Fibroblast of villous mesenchyme (primary cell): ENCODE measurements at places on chromosomes 1 and 21. TPM values are rescaled to one million over a fixed set of nuclear protein-coding genes. Genes with fewer than 3 reads are reported as not detected.

DNA sequence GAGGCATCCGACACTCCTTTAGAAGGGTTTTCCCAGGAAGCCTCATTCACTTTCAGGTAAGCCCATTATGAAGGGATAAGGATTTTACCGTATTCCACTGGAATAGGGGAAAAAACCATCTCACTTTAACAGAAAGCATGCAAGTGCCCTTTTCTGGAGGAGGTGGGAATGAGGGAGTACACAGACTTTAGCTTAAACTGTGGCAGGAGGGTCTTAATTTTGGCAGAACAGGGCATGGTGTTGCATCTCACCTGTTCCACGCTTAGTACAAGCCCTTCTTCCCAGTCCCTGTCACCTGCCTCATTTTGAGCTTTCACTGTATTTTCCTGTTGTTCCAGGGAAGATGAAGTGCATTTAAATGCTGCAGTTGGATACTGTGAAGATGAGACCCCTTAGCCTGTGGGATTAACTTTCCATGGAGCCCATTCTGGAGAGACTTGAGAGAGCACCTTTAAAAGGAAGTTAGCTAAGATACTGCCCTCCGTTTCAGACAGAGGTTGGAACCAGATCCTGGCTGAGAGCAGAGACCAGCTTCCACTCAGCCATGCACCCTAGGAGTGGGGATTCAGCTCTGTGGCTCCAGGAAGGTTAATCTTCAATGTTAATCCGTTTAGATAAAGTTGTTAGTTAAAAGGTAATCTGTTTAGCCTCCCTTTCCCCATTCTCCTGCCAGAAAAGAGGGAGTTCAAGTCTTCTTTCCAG, 42.6 kb downstream of the PBX1 start:
- DNase-seq, result peak; percentile 38

DNA sequence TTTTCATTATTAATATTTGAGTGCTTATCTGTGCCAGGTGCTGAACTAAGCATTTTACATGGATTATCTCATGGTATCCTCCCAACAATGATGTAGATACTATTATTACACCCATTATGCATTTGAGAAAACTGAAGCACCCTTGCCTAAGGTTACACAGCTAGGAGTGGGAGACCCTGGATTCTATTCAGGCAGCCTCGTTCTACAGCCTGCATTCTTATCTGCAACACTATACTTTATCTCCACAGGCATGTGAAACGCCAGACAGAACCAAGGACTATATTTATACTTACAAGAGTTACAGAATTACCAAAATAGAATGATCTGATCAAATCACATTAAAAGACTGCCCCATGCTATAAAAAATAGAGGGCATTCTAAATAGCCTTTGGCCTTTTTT, 22.4 kb downstream of the LPAR3 start:
- DNase-seq, result peak; percentile 34

DNA sequence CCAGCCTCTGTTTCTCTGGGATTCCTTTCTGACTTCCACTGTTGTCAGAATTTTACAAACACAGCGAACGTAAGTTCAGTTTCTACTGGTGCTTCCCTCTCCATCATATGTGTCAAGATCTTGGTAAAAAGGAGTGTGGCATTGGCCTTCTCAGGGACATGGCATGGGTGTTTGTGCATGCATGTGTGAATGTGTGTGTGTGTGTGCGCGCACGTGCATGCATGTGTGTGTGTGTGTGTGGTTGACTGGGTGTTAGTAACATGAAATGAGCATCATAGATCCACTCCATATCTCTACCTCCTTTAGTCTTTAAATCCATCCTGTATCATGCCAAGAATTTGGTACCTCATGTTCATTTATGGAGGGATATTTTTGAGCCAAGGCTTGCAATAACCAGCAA, 411.3 kb downstream of the NPHP4 start:
- no peak for DNase-seq

Gene SGIP1
- 98.9 and 180 TPM in 2 replicates for total RNA-seq

Gene SEC16B
- 1.3 and 1.6 TPM in 2 replicates for total RNA-seq

Gene CD1B
- not detected in 2 replicates for total RNA-seq
